ENCODE measurements at places on chromosomes 6 and 20. TPM values are rescaled to one million over a fixed set of nuclear protein-coding genes. Genes with fewer than 3 reads are reported as not detected.

GRCh38 chr20:35718972-35719635, 19.9 kb downstream of the ROMO1 start:
- DNase-seq: no peak

PLG gene
- total RNA-seq: not detected

CCM2L gene
- total RNA-seq: 1.7 TPM

RNF217 gene
- 15.5 TPM for total RNA-seq

GPR63 gene
- total RNA-seq: 1.8 TPM

All from left colon (tissue), 2 donors.